ENCODE measurements at places on chromosomes 7 and 10.

- DNase-seq: no peak
Measured at GRCh38 chr7:46652317-46652716, 731.2 kb upstream of the IGFBP3 start.

GRCh38 chr10:132392811-132393694 is 3.9 kb upstream of the PWWP2B start:
- no peak for DNase-seq

DNA sequence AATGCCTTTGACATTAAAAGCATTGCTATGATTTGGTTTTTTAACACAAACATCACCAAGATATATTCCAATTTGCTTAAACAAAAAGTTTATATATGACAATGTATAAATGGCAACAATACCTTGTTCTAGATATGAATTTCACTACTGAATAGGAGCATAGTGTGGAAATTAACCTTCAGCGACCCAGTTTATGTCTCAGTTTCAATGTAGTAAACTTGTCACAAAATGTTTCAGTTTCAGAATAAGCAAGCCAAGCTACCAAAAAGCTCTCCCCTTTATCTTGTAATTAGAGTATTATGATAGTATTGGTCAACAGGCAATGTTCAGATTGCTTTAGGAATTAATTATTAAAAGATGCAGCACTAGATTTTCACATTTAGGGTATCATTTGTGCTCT is 99.6 kb upstream of the PCDH15 start:
- DNase-seq: no peak

DNA sequence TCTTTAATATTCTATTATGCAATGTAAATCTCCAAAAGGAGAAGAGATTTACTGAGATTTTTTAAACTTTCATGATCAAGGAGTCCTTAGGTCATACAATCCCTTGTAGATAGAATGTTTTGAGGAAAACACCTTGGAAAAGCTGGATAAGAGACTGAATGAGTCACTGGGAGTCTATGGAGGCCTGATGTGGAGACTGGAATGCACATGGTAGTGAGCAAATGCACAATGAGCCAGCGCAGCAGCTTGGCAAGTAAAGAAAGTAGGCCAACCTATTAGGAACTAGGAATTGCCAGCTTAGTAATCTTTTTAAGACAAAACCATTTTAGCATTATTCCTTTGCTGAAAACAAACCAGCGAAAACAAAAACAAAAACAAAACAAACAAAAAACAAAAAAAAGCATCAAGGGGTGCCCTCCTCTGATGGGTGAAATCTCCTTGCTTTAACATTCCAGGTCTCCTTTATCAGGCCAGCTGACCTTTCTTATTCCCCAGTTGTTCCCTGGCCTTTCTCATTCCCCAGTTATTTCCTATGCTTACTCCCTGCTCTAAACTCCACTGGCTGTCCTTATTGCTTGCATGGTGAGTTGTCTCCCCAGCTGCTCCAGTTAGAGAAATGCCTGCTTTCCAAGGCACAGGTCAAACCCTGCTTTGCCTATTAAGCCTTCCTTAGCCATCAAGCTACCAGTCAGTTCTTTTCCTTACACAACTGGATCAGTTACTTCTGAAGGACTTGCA is 135.8 kb downstream of the PLCE1 start:
- no peak for DNase-seq

DNA sequence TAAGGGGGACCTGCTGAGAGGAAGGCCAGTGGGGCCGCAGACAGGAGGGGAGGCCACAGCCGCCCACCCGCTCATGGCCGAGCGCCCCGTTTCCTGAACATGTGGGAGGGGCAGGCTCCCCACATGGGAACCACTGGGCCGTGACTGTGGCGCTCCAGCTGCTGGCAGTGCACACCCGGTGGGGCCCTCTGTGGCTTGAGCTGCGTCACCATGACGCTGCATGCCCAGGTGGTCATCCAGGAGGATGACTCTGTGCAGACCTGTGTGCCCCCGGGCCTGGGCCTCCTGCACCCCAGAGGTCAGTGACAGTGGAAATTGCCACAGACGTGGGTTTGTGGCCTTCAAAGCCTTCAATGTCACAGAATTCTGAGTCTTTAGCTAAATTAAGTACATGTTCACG is 85.1 kb downstream of the MGMT start:
- no peak for DNase-seq

GRCh38 chr7:18896343-18896975 is 221.0 kb downstream of the TWIST1 start:
- DNase-seq: no peak

- DNase-seq: peak; percentile 71
Measured at GRCh38 chr7:38369816-38370493, 96.5 kb upstream of the TARP start.

GRCh38 chr10:49319206-49319605 is 20.2 kb downstream of the C10orf71 start:
- DNase-seq: no peak

GRCh38 chr7:44515590-44516268 is 25.3 kb upstream of the NUDCD3 start:
- DNase-seq: no peak
